ENCODE measurements at places on chromosomes 7 and 10.

DNA sequence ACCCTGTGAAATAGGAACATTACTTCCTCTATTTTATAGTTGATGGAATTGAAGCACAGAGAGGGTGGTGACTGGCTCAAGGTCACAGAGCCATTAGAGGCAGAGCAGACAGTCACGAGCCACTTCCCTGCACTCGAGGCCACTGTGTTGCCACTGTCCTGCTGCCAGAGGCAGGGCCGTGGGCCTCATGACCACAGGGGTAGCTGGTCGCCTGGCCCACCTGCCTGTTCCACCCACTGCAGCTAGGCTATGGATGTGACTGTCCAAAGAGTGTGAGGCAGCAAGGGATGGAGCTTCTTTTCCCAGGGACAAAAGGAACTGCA lies 38.2 kb downstream of the RPS24 start:
- DNase-seq = no peak

DNA sequence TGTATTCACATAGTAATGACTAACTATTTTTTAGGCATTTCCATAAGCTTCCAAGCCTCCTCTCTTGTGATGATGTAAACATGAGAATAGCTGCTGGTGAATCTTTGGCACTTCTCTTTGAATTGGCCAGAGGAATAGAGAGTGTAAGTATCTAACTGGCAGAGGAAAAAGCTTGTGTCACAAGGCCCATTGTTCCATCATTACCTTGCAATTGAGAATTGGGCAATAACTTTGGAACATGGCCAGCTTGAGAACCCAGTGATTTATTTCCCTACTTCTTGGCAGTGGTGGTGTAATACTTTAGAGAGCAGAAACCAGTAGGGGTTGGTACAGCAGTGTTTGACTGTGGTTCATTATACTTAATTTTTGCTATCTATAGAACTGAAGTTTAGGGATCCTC lies 12.0 kb downstream of the IFRD1 start:
- peak; percentile 21 for DNase-seq

- no peak for DNase-seq
These were observed 135.4 kb upstream of the RSU1 start for GRCh38 chr10:16952610-16953009.

DNA sequence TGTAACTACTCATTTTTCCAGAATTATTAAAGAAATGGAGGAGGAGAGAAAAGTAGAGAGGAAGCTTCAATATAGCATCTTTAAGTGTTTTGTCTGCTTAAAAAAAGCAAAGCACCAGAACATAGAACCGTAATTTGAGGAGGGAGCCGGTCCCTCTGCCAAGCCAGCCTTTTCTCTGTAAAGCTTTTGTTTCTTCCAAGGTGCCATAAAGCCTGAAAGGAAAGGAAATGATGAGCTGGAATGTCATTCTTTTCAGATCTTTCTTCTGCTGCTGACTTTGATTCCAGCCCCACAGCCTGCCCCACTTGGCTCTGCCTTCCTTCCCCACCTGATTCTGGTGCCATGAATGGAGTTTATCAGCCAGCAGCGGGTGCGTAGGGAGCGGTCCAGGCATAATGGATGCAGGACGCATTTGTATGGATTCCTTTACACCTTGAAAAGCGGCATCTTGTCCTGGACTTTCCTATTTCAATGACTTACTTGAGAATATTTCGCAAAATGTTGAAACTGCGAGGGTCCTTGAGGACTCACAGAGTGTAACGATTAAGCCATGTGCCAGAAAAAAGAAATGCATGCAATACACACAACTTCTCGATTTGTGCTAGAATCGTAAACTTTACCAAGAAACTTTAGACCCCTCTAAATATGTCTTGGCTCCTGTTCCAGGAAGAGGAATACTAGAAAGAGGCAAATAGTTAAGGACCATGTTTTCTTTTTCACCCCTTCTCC lies 569.5 kb upstream of the MGMT start:
- DNase-seq = no peak

- DNase-seq = no peak
These were observed 11.9 kb downstream of the ANTXRL start for GRCh38 chr10:46298477-46299285.

Data from NCI-H774 (cell line).